Activated T-cell treated with anti-CD3 and anti-CD28 coated beads for 48 hours (primary cell): ENCODE measurements at places on chromosomes 4 and X.
A peak's percentile ranks its signal among the peaks of the same experiment; 100 is the strongest.

DNA sequence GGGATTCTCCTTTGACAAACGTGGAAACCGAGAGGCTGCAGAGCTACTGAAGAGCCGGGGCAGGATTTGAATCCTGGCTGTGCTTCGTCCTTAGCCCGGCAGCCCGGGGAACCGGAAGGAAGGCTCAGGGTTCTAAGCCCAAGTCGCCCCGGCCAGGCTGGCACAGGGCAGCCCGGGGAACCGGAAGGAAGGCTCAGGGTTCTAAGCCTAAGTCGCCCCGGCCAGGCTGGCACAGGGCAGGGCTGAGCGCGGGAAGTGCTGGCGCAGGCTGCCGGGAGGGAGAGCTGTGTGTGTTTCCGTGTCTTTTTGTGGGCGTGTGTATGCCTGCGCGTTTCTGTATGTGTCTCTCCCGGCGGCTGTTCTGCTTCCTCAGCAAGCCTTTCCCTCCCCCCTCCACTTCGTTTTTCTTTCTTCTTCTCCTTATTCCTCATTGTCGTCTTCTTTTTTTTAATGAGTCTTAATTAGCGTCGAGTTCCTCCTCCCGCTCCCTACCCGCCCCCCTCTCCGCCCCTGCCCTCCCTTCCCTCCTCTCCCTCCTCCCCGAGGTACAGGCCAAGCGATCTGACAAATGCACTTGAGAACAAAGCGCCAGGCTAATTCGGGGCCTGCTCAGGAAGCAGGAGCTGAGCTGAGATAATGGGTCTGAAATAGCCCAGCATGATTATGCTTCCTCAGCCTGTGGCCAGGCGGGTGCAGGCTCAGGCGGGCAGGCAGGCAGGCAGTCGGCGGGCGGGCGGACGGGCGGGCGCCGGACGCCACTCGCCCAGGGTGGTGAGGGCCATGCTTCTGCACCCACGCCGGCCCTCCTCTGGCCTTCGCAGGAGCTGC is 65.9 kb downstream of the EFNB1 start:
- DNase-seq = peak; percentile 4

DNA sequence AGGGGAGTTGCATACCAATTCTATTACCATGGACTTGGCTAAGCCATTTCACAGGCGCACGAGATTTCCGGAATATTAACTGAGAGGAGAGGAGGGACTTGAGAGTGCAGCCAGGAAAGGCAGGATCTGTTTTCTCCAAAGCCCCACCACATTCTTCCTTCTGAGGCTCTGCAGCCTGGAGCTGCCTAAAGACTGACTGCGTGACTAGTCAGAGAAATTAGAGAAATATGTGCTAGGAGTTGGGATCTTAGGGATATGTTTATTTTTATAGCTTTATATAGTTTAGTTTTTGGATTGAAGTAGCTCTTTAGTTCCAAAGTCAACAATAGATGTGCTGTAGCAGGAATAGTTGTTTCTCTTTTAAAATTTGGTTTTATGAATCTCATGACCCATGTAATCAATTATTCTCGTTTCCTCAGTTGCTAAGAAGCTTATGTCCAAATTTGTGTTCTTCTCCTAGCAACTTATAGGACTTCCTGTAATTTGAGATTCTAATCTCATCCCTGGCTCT is 300.1 kb upstream of the DDX53 start:
- no peak for DNase-seq

GRCh38 chr4:107808572-107808971 is 16.2 kb upstream of the SGMS2 start:
- no peak for DNase-seq

- no peak for DNase-seq
Measured at GRCh38 chr4:80948995-80949394, 81.5 kb upstream of the BMP3 start.

- DNase-seq = no peak
Measured at GRCh38 chr4:41329361-41329760, 72.6 kb downstream of the UCHL1 start.

DNA sequence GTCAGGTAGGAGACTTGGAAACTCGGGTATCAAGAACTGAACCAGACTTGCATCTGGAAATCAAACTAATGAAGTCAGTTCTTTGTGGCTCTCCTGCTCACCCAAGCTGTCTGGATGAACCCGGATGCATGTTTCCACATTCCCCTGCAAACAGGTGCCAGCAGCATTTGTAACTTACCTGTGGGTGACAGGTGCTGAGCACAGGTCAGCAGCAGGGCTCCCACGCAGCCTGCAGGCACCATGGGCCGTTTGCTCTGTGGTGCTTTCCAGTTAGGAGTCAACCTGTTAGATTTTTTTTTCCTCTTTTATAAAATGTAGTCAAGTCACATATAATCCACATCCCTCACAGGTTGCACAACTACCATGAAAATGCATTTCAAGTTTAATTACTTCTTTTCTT is 385.6 kb upstream of the ADGRL3 start:
- DNase-seq = no peak

- DNase-seq = no peak
Measured at GRCh38 chr4:74202062-74202586, 44.2 kb downstream of the MTHFD2L start.

DNA sequence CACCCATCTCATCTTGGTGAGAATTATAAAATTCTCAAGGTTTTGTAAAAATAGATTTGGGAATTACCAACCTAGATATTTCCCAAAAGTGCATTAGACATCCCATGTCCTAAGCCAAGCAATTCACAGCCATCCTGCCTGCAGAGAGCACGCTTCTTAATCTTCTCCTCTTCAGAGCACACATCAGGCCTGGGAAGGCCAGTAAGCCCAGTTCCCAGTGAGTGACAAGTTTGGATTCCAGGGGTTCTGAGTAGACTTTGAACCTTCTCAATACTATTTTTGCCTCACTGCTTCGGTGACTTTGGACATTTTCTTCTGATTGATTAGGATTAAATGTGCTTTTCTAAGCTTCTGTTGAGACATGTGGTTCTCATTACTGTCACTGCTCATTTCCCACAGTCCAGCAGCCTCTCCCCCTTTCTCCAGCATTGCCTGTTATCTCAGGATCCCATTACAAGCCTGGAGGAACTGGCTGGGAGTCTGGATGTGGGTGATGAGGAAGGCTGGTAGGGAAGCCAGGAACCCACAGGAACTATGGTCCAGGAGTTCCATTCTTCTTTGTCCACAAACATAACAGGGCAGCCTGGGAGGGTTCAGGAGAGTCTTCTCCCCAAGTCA is 56.4 kb upstream of the TMEM150C start:
- DNase-seq = no peak

- no peak for DNase-seq
Measured at GRCh38 chr4:140233791-140234696, 80.1 kb upstream of the MAML3 start.

DNA sequence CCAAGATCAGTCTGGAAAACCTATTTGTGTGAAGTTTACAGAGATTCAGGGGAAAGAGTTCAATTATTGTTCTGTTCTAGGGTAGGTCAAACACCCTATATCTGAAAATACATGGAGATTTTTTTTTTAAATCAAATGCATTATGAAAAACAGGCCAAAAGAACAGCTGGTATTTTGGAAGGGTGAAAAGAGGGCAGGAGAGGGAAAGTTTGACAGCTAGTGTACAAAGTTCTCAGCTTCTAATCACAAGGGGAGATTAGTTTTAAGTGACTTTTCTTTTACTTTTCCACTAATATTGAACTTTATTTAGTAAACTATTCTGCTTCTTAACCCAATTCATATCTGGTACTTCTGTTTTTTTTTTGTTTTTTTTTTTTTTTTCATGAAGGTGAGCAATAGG is 66.2 kb upstream of the GRID2 start:
- DNase-seq = no peak

- no peak for DNase-seq
Measured at GRCh38 chr4:122212880-122213279, 60.7 kb downstream of the BLTP1 start.

DNA sequence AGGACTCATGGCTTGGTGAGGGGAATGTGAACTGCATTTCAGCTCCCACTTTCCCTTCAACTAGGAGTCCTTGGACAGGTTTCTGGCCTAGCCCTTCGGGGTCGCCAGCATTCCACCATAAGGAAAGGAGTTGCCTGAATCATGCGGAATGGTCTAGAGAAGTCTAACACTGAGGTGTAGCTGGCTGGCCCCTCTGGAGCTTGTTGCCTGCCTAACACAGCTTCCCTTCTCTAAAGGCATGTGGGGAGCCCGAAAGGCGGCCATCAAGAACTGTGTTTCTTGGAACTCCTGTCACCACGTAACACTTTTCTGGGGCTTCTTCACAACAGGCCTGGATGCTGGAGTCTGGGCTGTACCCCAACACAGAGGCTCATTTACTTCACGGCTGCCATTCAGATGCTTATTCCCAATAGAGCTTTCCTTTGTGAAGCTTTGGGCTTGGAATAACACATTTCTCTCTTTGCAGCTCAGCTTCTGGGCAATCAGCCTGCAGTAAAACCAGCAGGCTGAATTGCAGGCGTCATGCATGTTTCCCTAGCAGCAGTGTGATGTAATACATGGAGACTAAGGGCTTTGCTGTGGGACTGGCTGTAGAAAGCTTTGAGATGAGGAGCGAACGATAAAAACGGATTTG is 5.4 kb downstream of the GABRQ start:
- no peak for DNase-seq

GRCh38 chr4:31370866-31371465 is 650.8 kb downstream of the PCDH7 start:
- DNase-seq = no peak

- DNase-seq = no peak
Measured at GRCh38 chr4:4446434-4446833, 59.5 kb downstream of the NSG1 start.

- DNase-seq = no peak
Measured at GRCh38 chrX:81348388-81348787, 146.5 kb downstream of the SH3BGRL start.
